ENCODE measurements at places on chromosomes 6 and 20. TPM values are rescaled to one million over a fixed set of nuclear protein-coding genes. Genes with fewer than 3 reads are reported as not detected.

The CAGE1 gene
- 0.25 TPM for total RNA-seq

The ASIP gene
- total RNA-seq = not detected

The AKAP7 gene
- total RNA-seq = 6.7 TPM

The BMP2 gene
- not detected for total RNA-seq

The PCSK2 gene
- total RNA-seq = not detected

The SMLR1 gene
- total RNA-seq = not detected

The HAO1 gene
- not detected for total RNA-seq

The TCFL5 gene
- 4.4 TPM for total RNA-seq

The POPDC3 gene
- total RNA-seq = not detected

The CRISP2 gene
- total RNA-seq = not detected

The BFSP1 gene
- total RNA-seq = 1.2 TPM

The SIRPA gene
- total RNA-seq = 0.22 TPM

The RIPOR3 gene
- 0.23 TPM for total RNA-seq

DNA sequence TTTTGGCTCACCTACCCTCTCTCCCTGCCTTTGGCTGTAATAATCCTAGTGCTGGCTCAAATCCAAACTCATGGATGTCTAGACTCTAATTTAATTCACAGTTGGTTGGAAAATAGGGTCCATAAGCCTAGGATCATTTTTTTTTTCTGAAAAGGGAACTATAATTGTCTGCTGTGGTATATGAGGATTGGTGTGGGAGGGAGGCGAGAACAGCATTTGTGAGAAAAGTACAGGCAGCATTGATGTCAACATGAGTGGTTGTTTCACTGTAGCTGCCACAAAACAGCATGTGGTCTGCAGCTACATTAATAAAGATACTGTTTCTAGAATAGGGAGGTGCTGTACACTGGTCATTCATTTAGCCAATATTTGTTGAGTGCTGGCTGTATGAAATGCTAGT, 18.6 kb upstream of the POLR1H start:
- DNase-seq = no peak

- peak; percentile 79 for DNase-seq
These were observed 207.1 kb downstream of the PREX1 start for GRCh38 chr20:48620507-48621375.

GRCh38 chr20:58135441-58136148, 92.9 kb downstream of the ANKRD60 start:
- DNase-seq = no peak

DNA sequence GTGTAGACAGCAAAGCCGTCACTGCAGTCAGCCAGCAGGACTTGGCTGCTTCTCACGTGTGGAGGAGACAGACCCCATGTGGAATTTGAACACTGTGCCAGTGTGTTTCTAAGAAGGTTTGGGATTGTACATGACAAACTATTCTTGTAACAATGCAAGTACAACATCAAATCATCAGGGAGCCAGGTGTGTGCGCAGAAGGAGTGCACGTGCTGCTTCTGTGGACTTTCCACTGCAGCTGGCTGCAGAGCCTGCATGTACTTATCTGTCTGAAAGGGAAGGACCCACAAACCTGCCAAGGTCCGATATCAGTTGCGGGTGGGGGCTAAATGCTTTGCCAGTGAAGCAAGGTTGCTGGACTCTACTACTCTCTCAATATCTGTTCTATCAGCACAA, 211.6 kb downstream of the WDR27 start:
- no peak for DNase-seq

- DNase-seq = no peak
These were observed 64.4 kb downstream of the PREX1 start for GRCh38 chr20:48763216-48763914.

DNA sequence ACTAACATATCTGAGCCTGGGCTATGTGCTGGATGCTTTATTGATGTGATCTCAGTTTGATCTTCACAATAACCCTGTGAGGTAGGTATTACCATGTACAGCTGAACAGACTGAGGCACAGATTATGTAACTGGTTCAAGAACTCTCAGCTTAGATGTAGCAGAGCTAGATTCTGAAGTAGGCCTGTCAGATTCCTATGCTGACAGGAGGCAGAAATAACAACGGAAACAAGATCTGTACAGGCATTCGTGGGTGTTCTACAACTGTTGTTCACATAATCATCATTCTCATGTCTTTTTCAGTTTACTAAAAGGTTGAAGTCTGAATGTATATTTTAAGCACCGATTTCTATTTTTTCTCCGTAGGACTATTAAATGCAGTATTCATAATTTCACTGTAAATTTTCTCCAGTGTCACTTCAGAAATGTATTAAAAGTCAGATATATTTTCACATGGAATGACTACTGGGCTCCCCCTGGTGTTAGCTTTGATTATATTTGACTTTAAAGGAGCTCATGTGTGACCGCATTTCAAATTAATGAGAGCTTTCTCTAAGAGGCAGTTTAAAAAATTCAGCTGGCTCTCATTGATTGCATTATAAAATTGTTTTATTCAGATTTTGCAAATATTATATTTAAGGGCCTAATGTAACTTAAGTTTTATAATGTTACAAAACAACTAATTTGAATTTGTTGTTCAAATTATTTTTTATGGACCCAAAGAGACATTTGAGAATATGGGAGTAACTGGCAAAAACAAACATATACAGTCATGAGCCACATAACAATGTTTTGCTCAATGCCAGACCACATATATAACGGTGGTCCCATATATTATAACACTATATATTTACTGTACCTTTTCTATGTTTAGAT, 36.4 kb upstream of the SLC17A4 start:
- DNase-seq = no peak

DNA sequence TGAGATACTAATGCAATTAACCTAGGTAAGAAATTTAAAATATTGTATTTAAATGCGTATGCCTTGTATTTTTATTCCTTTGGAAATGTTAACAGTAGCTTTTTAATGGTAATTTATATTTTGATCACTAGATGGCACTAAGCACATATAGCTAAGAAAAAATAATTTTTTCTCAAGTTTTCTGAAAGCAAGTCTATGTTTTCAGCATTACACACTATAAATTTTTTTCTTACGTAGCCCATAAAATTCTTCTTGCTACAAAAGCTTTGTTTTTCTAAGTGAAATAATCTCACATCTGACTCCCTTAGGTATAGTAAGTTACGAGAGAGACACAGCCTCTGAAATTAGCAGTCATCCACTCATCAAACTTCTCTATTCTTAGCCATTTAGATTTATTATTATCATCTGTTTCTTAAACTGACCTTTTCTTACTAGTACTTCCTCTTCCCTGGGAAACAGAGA, 35.7 kb downstream of the TSPYL4 start:
- DNase-seq = no peak

DNA sequence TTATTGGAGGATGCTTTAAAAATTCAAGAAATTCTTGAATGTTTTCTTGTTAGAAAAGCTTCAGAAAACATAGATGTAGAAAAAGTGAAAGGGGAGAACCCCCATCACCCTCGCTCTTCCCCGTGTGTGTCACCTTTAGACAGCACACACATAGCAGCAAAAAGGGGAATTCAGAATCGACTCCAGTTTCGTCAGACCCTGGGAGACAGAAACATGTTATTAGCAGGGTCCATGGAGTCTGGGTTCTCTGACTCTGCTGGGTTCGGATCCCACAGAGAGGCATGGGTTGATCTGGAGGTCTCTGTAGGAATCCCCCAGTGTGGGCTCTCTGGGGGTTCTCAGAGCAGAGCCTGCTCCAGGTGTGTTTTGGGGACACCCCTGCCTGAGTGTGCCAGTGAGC, 43.7 kb downstream of the ARHGAP40 start:
- DNase-seq = no peak

DNA sequence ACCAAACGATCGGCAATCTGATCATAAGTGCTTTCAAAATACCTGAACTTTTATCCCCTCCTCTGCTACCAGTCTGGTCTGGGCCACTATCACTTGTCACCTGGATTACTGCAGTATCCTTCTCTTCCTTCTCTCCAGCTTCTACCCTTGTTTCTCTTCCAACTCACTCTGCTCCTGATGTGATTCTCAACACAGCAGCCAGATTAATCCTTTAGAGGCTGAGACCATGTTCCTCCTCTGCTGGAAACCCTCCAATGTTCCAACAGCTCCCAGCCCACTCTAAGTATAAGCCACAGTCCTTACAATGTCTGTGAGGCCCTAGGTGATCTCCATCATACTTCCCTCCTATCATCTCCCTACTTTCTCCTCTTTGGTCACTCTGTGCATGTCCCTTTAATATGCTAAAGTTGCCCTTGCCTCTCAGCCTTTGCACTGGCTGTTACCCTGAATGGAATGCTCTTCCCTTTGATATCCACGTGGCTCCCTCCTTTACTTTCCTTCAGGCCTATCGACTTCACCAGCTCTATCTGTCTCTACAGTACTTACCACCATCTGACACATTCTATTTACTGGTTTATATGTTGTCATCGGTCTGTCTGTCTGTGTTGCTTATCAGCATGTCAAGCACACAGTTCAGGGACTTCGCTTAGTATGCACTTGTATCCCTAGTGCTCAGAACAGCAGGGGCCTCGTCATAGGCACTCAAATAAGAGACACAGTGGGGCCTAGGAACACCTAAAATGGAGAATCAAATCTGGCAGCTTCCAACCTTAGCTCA, 35.0 kb upstream of the RNF24 start:
- DNase-seq = no peak

GRCh38 chr20:38799203-38799602, 6.3 kb upstream of the PPP1R16B start:
- no peak for DNase-seq

DNA sequence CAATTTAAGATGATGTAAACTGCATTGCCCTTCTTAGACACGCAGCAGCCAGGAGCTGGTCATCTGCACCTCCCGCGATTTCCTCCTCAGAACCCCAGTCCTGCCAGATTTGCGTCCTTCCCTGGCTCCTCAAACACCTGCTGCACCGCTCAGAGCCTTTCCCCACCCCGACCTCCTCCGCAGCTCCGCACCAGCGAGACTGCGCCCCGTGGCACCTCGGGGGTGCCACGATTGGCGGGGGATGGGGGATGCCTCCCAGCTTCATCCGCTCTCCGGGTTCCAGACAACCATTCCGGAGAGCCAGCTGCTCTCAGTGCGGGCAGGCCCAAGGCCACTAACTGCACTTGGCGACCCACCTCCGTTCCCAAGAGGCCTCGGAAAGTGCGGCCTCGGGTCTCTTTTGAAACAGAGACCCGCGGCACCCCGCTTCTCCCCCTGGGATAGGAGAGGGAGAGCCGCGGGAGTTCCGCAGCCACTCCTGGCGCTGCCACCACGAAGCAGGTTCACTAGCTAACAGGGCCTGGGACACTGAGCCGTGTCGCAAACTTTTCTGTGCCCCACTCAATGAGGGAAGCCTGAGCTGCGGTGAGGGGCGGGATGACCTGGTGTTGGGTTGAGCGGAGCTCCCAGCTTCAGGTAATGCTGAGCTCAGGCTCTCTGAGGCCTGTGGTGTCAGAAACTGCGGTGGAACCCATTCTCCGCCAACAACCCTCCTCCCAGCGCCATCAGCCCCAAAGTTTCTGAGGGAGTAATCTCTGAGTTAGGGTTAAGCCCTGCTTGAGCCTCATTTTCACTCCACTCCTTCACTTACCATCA, 7.3 kb upstream of the TFAP2A start:
- DNase-seq = no peak

DNA sequence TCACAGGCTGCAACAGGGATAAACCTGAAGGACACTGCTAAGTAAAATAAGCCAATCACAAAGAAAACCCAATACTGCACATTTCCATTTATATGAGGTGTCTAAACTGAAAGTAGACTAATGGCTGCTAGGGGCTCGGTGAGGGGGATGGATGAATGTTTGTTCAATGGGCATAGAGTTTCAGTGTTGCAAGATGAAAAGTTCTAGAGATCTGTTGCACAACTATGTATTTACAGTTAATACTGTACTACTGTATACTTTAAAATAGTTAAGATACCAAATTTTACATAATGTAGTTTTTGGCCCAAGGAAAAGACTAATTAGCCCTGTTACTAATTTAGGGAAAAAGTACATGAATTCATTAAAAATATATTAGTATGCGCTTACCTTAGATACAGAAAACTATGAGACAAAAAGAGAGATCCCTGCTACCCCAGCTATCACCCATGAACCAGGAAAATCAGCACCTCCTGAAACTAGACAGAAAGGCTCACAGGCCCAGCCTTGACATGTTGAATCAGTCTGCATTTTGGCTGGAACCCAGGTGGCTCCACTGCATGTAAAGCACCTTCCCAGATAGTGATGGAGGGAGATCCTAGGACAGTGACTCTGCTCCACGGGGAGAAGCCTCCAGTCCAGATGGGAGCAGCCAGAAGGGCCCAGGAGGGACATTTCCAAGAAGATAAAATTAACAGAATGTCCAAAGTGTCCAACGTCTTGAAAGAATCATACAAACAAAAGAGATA, 16.1 kb downstream of the HLA-F start:
- DNase-seq = no peak

DNA sequence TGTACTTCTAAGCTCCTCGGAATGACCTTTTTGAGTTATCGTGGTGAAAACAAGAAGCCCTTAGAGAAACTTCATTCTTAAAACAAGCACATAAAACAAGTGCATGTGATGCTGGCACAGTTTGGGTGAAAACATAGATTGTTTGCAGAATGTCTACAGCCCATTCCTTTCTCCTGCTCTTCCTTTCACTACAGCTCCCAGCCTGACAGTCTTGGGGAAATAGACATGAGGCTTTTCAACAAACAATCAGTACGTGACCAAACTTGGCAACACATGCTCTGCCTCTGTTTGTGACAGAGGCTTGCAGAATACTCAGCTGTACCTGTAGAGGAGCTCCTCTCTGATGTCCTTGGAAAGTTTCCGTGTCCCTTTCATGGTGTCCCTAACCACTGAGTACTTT, 321.6 kb downstream of the ZFAND3 start:
- DNase-seq = no peak

- peak; percentile 26 for DNase-seq
These were observed 77.9 kb downstream of the TNFAIP3 start for GRCh38 chr6:137944793-137945498.

DNA sequence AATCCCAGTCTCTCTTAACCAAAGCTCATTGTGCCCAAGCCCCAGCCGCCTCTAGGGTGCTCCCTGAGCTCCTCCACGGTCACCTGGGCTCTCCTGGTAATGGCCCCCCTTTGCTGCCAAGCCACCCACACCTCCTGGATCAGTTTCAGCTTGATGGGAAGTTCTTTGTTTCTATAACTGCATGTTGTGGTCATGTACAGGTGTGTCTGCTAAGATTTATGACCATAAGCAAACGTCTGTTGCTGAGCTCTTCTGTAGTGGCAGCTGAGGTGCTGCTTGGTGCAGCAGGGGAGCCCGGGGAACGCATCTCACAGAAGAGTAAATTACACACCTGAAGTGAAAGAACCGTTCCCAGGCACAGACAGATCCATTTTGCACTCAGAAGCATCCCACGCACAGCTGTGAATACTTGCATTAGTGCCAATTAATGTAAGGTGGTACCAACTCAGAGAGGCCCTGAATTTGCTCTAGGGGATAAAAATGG, 194.6 kb upstream of the ARID1B start:
- no peak for DNase-seq
